Stimulated activated CD8-positive, alpha-beta memory T cell treated with anti-CD3 and anti-CD28 coated beads, Interleukin-7, amount 100 ng/mL, for 4 hours (primary cell): ENCODE measurements at places on chromosomes 3 and 15.

GRCh38 chr3:124992041-124992440 lies 57.5 kb upstream of the MUC13 start:
- no peak for DNase-seq

GRCh38 chr3:1117843-1118473 lies 25.1 kb downstream of the CNTN6 start:
- DNase-seq = no peak

GRCh38 chr3:194079702-194080172 lies 56.2 kb upstream of the HES1 start:
- DNase-seq = no peak

GRCh38 chr3:113243846-113244245 lies 32.5 kb downstream of the BOC start:
- DNase-seq = no peak
